Osteoblast (primary cell): ENCODE measurements at places on chromosomes 5 and 9. TPM values are rescaled to one million over a fixed set of nuclear protein-coding genes. Genes with fewer than 3 reads are reported as not detected.

DNA sequence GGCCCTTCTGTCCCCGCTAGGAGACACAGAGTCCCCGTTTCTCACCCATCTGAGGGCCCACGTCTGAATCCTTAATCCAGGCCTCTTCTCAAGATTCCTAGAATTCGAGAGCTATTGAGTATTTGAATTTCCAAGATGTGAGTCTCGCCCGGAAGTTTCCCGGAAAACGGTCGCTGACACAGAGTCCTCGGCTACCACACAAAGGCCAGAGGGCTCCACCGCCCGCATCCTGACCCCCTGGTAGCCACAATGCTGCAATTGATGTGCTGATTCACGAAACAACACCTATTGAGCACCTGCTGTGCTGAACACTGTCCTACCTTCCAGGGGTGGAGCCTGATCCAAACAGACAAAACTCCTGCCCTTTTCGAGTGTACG lies 670 bp upstream of the FBP1 start:
- peak overlapping the region; percentile 74 for H3K4me3 ChIP-seq
- H3K36me3 ChIP-seq: no peaks in the 10 kb centered on the region
- H3K27ac ChIP-seq: no peak overlapping the region
- no peak for DNase-seq

DNA sequence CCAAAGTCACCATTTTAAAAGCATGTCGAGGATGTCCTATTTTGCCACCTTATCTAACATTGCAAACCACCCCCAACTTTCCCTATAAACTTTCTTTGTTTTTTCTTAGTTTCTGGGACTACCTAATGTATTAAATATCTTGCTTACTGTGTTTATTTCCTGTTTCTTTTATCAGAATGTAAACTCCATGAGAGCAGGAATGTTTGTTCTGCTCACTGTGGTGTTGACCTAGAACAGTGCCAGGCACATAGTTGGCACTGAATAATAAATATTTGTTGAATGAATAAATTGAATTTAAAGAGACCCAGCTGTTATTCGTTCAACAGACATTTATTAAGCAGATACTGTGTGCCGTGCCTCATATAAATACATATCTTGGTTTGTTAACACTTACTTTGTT lies 35.2 kb downstream of the MACIR start:
- H3K4me1 ChIP-seq: no peaks in the 10 kb centered on the region
- DNase-seq: no peak
- no peak overlapping the region for H3K27ac ChIP-seq

DNA sequence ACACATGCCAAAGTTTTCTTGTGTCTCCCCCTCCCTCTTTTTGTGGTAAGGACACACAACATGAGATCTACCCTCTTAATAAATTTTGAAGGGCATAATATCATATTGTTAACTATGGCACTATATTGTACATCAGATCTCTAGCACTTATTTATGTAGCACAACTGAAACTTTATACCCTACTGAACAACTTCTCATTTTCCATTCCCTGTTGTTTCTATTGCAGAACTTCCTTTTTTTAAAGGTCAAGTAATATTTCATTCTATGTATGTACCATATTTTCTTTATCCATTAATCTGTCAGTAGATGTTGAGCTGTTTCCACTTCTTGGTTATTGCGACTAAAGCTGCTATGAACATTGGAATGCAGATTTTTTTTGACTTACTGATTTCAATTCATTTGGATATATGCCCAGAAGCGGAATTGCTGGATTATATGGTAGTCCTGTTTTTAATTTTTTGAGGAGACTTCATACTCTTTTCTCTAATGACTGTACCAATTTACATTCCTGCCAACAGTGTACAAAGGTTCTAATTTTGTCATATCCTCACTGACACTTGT lies 305.3 kb downstream of the PRR16 start:
- DNase-seq: no peak
- no peak overlapping the region for H3K27ac ChIP-seq
- no peaks in the 10 kb centered on the region for H3K27me3 ChIP-seq
- no peaks in the 10 kb centered on the region for H3K4me1 ChIP-seq

DNA sequence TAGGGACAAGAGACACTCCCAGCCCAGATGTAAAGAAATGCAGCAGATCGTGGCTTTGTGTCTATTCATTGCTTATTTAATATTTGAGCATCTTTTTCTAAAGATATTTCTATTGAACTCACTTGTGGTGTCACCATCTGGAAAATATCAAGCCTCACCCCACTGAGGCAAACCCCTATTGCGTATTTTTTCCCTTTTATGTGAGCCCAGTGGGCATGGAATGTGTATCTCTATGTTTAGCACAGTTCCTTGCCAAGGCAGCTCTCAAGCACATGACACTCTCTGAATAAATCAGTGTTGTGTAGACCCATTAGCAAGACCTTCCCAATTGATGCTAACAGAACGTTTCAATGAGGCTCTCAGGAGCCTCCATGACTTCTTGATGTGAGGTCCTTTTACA lies 81.6 kb downstream of the TMEM174 start:
- no peak overlapping the region for H3K27ac ChIP-seq
- no peaks in the 10 kb centered on the region for H3K36me3 ChIP-seq
- no peaks in the 10 kb centered on the region for H3K27me3 ChIP-seq
- H3K4me3 ChIP-seq: no peak overlapping the region
- H3K4me1 ChIP-seq: no peaks in the 10 kb centered on the region

The SPEF2 gene
- 7.2 and 12.7 TPM in 2 replicates for total RNA-seq

- peaks cover 12% of the 10 kb centered on the region for H3K4me1 ChIP-seq
- H3K4me3 ChIP-seq: no peak overlapping the region
- H3K27me3 ChIP-seq: peaks cover 4% of the 10 kb centered on the region
Measured at GRCh38 chr5:10511741-10512640, 51.9 kb upstream of the ANKRD33B start.

DNA sequence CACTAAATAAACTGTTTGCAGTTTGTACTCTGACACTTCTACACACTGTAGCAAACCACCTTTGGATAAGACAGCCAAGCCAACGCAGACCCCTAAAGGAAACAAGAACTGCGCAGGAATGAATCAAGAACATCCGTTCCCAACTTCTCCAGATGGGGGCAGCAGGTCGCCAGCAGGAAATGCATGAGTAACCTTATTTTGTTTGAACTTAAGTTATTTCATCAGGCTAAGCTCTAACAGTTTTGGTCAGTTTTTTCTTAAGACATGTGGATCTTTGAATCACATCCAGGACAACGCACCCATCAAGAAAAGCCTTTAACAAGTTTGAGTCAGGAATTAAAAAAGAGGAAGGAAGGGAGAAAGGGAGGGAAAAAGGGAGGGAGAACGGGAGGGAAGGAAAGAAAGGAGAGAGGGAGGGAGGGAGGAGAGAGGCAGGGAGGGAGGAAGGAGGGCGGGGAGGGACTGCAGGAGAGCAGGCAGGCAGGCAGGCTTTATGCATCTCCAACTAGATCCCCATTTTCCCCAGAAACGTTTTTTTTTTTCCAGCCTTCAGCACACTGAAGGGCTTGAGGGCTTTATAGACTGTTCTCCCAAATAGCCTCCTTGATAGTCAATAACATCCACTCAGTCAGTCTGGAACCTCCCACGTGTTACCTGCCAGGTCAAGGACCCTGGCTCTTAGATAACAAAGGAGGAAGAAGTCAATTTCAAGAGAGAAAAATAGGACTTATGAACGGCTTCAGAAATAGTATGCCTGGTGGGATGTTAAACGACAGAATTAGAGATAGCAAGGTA lies 22.2 kb downstream of the BHMT start:
- peaks cover 11% of the 10 kb centered on the region for H3K4me1 ChIP-seq
- no peaks in the 10 kb centered on the region for H3K36me3 ChIP-seq
- DNase-seq: peak; percentile 81
- peak overlapping the region; percentile 13 for H3K27ac ChIP-seq

The NOL8 gene
- total RNA-seq: 28.2 and 32.4 TPM in 2 replicates
